ENCODE measurements at places on chromosomes 13 and 19.

DNA sequence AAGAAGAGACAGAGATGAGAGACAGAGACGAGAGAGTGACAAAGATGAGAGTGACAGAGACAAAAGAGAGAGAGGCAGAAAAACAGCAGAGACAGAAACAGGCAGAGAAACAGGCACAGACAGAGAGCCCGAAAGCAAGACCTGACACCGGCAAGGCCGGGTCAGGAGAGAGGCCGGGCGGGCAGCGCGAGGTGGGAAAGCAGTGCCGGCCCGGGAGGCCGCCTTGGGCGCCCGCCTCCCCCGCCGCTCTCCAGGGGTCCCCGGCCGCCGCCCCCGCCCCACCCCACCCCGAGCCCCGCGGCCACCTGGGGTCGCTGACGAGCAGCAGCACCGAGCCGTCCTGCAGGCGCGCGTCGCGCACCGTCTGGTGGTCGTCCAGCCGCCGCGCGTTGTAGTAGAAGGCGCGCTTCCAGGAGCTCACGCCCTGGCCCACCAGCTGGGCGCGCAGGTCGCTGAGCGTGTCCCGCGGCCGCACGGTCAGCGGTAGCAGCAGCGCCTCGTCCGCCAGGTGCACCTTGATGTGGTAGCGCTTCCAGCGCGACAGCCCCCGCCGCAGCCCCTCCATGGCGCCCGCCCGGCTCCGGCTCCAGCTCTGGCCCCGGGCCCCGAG is at the start of gene TINCR:
TINCR (minus strand) TSS at position 594 of the 610 bp plus-strand sequence.
- DNase-seq: peak; percentile 42
- H3K4me3 ChIP-seq: no peak within 1 kb of the TSS
- H3K27ac ChIP-seq: no peak within 1 kb of the TSS

DNA sequence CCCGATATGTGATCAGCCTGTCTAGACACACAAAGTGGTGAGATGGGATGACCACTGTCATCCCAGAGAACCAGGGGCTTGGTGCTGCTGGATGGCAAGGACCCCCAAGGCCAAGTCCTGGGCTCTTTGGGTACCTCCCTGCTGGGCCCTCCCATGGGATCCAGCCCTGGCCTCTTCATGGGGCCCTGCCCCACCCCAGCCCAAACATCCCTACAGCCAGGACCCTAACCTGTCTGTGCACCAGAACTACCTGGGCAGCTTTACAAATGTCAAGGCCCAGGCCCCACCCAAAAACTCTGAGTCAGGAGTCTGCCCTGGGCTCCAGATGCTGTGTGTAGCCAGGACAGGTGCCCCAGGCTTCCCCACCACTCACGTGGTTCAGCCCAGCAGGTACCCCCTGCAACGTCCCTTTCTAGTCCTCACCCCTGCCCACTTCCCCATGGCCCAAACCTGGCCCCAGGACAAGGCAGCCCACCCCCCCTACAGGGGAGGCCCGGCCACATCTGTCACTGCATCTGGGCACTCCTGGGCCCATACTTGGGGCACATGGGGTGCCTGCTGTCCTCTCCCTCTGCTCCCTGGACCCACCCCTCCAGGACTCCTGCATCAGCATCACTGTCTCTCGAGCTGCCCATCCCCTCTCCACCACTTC is 233.5 kb downstream of the TUBA3C start:
- DNase-seq: no peak
- H3K27ac ChIP-seq: no peak overlapping the region
- H3K4me1 ChIP-seq: no peaks in the 10 kb centered on the region
- no peak overlapping the region for H3K4me3 ChIP-seq
- peaks cover 8% of the 10 kb centered on the region for H3K27me3 ChIP-seq
- peaks cover 9% of the 10 kb centered on the region for H3K36me3 ChIP-seq

DNA sequence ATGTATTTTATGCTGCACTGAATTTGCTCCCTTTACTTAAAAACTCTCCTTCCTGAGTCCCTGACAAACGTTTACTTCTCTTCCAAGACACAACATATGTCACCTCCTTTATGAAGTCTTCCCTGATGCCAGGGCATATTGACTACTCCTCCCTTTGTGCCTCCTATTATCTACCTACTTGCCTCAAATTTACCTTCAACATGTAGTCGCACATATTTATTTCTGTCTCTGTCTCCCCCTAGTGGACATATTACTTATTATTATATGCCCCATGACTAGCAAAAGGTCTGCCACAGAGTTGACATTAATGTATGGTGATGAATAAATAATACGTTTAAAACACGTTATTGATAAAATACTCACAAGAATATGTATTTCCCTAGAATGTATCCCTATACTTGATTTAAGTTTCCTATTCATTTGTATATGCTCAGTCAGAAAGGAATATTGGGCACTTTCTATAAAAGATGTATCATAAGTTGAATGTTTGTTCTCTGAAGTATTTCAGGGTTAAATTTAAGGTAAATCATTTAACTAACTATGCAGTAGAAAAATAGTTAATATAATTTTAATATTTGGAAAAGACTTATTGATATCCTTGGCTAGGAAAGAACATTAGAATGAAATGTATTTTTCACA is 250.3 kb upstream of the ATXN8OS start:
- no peaks in the 10 kb centered on the region for H3K27me3 ChIP-seq
- peaks cover under 1% of the 10 kb centered on the region for H3K4me1 ChIP-seq
- no peak overlapping the region for H3K4me3 ChIP-seq

- H3K27ac ChIP-seq: no peak overlapping the region
- peaks cover 3% of the 10 kb centered on the region for H3K27me3 ChIP-seq
- H3K4me3 ChIP-seq: no peak overlapping the region
- no peak for DNase-seq
Measured at GRCh38 chr19:4606921-4607678, 32.2 kb upstream of the TNFAIP8L1 start.

- no peak overlapping the region for H3K4me3 ChIP-seq
- H3K36me3 ChIP-seq: no peaks in the 10 kb centered on the region
- H3K27ac ChIP-seq: peak overlapping the region; percentile 38
- H3K4me1 ChIP-seq: peaks cover 9% of the 10 kb centered on the region
- DNase-seq: no peak
Measured at GRCh38 chr13:30371649-30372265, 50.5 kb upstream of the UBE2L5 start.
